EL (cell line): ENCODE measurements at places on chromosomes 7 and 10.
A peak's percentile ranks its signal among the peaks of the same experiment; 100 is the strongest.

DNA sequence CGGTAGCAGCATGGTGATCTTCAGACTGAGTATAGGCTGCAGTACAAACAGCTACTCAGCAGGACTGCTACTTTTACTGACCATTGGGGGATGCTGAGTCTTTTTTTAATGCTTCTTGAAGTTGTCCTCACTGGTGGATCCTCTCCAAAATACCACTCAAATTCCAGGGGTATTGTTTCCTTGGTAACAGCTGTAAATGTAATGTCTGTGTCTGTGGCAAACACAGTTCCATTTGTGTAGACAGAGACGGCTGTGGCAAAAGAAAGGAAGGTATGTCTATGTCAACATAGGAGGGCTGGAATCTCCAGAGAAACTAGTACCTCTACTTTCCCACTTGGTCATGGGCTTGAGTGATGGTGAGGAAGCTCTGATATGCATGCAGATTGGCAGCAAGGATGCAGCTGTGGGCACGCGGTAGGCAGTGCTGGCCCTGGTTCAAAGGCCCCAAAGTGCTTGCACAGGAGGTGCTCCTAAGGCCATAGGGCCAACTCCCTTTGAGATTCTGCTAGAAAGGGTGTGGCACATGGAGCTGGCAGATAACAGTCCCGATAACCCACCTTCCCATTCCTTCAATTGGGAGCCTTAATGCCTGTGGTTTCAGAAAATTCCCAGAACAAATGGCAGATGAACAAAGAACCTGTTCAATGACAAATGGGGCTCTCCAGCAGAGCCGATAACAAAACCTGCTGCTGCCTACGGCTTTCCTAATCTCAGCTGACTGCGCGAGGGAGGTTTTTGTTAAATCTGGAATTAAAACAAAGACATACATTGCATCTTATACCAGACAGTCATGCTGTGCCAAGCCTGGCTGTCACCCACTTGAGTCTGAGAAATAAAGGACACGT, 43.0 kb downstream of the PKD1L1 start:
- no peak for DNase-seq

DNA sequence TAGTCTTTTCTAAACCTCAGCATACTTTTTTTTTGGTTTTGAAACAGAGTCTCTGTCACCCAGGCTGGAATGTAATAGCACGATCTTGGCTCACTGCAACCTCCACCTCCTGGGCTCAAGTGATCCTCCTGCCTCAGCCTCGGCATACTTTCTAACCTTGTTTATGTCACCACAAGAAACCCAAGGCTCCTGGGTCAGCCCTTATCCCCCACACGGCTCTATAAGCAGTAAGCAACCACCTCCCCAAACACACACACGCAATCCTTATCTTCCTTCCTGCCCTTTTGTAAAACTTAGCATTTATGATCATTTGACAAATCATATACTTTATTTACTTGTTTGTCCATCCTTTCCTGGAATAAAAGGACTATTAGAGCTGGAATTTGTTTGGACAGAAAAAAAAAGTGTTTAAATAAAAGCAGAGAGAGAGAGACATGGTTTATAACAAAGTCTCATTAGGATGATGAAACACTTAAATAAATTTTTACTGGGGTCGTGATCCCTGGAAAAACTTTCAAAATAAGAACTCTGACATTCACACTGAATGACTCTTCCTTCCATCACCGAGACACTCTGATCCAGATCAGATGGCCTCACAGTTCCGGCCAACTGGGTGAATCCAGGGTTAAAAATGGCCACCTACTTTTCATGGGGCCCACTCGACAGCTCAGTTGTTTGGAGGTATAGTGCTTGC, 72.7 kb upstream of the PIK3CG start:
- DNase-seq, result peak; percentile 8

GRCh38 chr7:146961617-146962016, 845.0 kb downstream of the CNTNAP2 start:
- DNase-seq, result peak; percentile 64

- DNase-seq, result no peak
Measured at GRCh38 chr10:78639629-78640028, 429.1 kb upstream of the ZMIZ1 start.

GRCh38 chr7:34165927-34166550, 260.7 kb downstream of the BMPER start:
- peak; percentile 55 for DNase-seq

DNA sequence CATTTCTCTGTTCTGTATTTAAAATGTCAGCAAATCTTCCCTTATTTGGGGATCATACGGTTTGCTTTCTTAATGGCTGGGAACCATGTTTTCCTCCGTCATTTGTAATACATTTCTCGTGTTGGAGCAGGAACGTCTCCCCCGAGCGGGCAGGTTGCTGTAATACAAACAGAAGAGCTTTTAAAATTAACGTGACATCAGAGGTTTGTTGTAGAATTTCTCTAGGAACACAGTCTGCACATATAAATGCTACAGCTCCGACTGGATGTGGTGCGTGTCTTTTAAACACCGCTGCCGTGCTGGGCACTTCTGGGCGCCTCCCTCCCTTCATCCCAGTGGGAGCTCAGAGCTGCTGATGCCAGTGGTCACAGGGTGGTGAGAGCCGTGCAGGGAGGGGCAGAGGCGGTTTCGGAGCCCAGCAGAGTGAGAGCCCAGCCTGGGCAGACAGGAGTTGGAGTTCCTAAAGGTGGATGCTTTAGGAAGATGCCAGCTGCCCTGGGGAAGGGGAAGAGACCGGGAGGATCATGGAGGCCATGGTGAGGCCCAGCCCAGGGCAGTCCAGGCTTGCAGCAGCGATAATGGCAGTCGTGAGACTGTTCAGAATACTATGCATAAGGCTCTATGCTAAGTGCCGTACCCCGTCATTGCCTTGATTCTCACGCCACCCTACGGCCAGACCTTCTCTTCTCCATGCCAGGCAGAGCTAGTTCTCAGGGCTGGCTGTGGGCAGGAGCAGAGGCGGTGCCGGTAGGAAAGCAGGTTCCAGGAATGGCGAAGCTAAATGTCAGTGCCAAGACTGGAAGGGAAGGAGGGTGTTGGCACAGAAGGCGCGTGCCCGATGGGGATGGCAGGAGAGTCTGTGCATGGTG, 96.2 kb downstream of the GLRX3 start:
- no peak for DNase-seq

DNA sequence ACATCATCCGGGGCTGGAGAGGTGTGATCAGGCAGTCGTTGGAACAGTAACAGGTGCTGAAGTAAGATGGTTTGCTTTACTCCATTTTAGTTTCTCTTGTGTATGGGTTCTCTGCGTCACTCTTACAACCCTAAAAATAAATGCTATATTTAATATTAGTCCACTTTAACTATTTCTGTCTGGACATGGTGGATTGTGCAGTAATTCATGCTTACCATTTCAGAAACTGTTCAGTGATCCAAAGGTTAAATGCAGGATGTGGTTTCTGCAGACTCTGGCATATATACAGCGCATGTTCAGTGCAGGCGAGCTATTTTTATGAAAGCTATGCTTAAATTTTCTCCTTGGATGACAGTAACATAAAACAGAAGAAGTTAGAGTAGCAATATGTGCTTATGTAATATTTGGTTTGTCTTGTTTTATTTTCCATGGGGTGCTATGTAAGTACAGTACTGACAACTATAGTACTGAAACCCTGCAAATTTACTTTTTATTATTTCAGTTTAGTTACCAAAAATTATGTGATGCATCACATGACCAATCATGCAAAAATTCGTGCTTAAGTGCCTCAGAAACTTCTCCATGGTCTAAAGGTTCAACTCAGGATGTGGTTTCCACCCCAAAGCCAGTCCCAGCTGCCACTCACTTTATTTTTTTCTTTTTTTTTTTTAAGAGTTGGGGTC, 46.6 kb upstream of the GRID1 start:
- DNase-seq, result peak; percentile 44

DNA sequence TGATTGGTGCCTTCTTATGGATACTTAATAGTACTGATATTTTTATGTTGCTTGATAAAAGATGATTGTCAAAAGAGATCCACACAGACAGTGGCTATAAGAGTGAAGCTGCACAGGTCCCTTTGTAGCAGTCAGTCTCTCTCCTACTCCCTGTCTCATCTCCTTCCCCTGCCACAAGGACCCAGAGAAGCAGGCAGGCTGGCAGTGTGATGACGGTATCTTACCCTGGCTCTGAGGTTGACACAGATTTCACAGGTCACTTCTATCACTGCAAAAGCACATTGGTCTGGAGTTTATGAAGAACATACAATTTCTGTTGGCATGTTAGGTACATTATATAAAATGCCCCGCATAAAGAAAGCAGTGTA, 64.4 kb upstream of the AHR start:
- peak; percentile 12 for DNase-seq

DNA sequence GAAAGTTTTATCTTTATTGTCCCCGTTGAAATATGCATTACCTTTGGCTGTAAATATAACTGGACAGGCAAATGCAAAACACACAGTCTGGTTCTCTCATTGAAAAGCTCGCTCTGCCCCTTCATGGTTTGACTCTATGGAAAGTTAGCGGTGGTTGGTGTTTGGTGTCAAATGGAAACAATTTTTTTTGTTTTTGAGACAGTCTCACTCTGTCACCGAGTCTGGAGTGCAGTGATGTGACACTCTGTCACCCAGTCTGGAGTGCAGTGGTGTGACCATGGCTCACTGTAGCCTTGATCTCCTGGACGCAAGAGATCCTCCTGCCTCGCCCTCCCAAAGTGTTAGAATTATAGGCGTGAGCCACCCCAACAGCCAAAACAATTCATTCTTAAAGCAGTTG, 149.7 kb downstream of the LRRC4 start:
- DNase-seq, result no peak

- DNase-seq, result no peak
Measured at GRCh38 chr7:158096582-158096981, 491.0 kb downstream of the PTPRN2 start.

- no peak for DNase-seq
Measured at GRCh38 chr7:51633006-51633405, 316.4 kb upstream of the COBL start.

DNA sequence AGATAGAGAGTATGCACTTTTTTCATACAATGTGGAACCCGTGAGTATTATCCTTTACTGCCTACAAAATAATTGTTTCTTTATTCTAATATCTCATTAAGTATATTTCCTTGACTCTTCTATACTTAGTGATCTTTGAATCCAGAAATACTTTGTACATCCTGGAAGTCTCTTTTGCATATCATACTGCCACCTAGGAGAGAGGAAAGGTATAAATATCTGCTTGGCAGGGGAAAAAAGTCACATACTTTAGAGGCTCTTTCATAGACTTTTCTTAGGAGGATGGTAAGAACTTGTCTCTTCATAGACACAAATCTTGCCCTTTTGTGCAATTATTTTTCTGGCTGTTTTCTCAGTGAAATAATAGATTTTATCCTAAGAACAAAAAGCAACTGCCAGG, 436.0 kb downstream of the PAXIP1 start:
- no peak for DNase-seq

GRCh38 chr10:118511711-118512110, 83.7 kb downstream of the PRLHR start:
- no peak for DNase-seq

- no peak for DNase-seq
Measured at GRCh38 chr7:14676896-14677295, 225.7 kb downstream of the DGKB start.

DNA sequence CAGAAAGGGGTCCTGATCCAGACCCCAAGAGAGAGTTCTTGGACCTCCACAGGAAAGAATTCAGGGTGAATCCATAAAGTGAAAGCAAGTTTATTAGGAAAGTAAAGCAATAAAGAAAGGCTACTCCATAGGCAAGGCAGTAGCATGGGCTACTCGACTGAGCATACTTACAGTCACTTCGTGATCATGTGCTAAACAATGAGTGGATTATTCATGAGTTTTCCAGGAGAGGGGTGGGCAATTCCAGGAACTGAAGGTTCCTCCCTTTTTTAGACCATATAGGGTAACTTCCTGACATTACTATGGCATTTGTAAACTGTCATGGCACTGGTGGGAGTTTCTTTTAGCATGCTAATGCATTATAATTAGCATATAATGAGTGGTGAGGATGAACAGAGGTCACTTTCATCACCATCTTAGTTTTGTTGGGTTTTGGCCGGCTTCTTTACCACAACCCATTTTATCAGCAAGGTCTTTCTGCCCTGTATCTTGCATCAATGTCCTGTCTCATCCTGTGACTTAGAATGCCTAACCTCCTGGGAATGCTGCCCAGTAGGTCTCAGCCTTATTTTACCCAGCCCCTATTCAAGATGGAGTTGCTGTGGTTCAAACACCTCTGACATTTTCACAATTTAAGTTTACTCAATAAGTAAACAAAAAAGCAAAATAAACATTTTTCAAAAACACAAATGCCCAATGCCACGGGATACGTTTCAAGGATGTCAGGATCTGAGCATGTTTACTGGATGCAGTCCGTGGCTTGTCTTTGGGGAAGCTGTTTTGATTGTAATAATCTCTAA, 37.0 kb downstream of the ALOX5 start:
- no peak for DNase-seq

DNA sequence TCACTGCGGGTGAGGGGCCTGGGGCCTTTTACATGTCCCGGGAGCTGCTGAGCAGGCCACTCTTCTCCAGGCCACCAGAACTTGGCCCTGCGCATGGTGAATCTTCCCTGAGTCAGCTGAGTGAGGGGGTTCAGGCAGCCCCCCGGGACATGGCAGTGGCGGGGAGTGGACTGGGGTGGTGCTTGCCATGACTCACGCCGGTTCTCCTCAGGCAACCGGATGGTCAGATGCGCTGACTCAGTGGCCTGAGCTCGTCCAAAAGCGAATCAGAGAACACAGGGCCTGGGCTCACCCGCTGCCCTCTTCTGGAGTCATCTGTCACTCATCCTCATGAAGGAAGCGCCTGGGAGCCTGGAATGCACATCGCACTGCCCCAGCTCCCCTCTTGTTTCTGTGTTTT, 33.5 kb downstream of the HTRA1 start:
- DNase-seq, result peak; percentile 76

DNA sequence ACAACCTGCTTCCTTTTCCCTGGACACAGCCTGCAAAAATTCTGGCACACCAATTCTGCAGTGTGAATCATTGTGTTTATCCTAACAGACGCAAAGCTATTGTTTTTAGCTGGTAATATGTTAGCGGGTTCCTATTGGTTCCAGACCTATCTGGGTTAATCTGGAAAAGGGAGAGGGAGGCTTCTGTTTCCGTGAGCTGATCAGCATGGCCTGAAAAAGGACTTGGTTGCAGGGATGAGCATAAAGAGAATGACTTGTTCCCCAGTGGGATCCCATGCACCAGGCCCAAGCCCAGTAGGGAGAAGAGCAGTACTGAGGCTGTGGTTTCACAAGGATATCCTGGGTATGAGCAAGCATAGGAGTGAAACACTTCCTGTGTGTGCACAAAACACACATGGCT, 78.4 kb downstream of the PDE1C start:
- peak; percentile 59 for DNase-seq

DNA sequence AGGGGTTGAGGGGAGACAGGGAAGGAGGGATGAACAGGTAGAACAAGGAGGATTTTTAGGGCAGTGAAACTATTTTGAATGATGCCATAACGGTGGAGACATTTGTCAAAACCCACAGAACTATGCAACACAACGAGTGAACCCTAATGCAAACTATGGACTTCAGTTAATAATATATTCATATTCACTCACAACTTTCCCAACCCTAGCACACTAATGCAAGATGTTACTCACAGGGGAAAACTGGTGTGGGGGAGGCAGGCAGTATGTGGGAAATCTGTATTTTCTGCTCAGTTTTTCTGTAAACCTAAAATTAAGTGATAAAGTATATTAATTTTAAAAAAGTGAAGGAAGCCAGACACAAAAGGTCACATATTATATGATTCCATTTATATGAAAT, 17.3 kb downstream of the GNA12 start:
- DNase-seq, result no peak
